ENCODE measurements at places on chromosomes 7 and 10. TPM values are rescaled to one million over a fixed set of nuclear protein-coding genes. Genes with fewer than 3 reads are reported as not detected.

Gene BTBD16
- total RNA-seq = not detected

Gene ZPBP
- total RNA-seq = 0.37 TPM

DNA sequence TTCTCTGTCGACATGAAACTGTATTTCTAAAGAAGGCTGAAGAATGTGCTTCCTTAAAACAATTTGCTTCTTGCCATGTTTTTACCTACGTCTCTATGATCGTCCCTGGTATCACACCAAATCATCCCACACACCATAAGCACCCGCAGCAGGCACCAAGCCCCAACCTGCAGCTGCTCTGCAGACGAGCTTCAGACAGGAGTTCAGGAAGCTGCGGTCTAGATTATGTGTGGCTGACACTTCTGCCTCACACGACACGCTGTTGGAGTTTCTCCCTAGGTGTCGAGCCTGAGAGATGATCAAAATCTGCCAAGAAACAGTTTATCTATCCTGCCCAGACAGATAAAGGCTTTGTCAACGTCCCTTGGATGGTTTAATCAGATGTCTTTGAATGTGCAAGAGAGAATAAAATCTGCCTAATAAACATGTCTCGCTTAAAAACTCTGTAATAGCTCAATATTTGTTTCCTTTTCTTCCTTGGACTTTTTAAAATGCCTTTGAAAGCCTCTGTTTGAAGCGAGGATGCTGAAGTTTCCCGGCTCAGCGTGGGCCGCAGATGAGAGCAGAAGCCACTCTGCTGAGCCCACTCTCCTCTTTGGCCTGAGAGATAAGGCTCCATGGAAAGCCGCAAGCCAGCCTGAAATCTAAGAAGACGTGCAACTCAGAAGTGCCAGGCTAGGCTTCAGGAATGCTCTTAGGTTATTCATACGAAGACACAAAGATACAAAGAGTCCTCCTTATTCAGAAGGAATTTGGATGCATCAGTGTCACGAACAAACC lies 158.3 kb upstream of the PFKP start:
- H3K27me3 ChIP-seq = peaks cover 20% of the 10 kb centered on the region
- H3K36me3 ChIP-seq = no peaks in the 10 kb centered on the region
- peaks cover 7% of the 10 kb centered on the region for H3K4me1 ChIP-seq
- peak; percentile 15 for DNase-seq
- no peak overlapping the region for H3K27ac ChIP-seq

GRCh38 chr10:1183033-1183396 lies 126.8 kb downstream of the WDR37 start:
- no peak overlapping the region for H3K27ac ChIP-seq
- no peaks in the 10 kb centered on the region for H3K4me1 ChIP-seq
- H3K4me3 ChIP-seq = no peak overlapping the region
- peaks cover 5% of the 10 kb centered on the region for H3K27me3 ChIP-seq
- DNase-seq = no peak
- H3K36me3 ChIP-seq = no peaks in the 10 kb centered on the region

DNA sequence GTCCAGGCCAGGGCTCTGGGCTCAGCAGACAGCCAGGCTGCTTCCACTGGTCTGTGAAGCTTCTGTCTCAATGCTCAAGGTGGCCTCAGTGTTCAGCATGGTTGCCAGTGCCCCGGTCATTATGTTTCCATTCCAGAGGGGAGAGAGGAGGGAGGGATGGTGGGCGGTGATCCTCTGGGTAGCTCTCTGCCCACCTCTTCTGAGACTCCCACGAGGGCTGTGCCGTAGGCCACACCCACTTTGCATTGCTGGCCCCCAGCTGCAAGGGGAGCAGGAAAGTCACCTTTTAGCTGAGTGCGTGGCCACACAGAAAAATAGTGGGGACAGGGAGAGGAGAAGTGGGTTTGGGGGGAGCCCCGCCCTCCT lies 42.5 kb downstream of the FOXK1 start:
- no peak for DNase-seq
- peaks cover 48% of the 10 kb centered on the region for H3K4me1 ChIP-seq
- H3K27ac ChIP-seq = peak overlapping the region; percentile 96
- H3K36me3 ChIP-seq = peaks cover 4% of the 10 kb centered on the region
- peak overlapping the region; percentile 87 for H3K4me3 ChIP-seq

Measured in activated naive CD8-positive, alpha-beta T cell treated with anti-CD3 and anti-CD28 coated beads for 36 hours (primary cell).